ENCODE measurements at places on chromosomes 13 and 19. TPM values are rescaled to one million over a fixed set of nuclear protein-coding genes. Genes with fewer than 3 reads are reported as not detected.

- no peak for DNase-seq
- peaks cover 49% of the 10 kb centered on the region for H3K4me1 ChIP-seq
- no peaks in the 10 kb centered on the region for H3K27me3 ChIP-seq
- peaks cover 37% of the 10 kb centered on the region for H3K36me3 ChIP-seq
These were observed 33.6 kb upstream of the LPAR6 start for GRCh38 chr13:48446464-48446863.

- no peak overlapping the region for H3K4me3 ChIP-seq
- no peaks in the 10 kb centered on the region for H3K4me1 ChIP-seq
- no peaks in the 10 kb centered on the region for H3K36me3 ChIP-seq
These were observed 62.6 kb downstream of the LACC1 start for GRCh38 chr13:43942286-43942685.

Gene KLK15
- not detected for total RNA-seq

- H3K27me3 ChIP-seq, result no peaks in the 10 kb centered on the region
- H3K4me3 ChIP-seq, result no peak overlapping the region
- H3K4me1 ChIP-seq, result no peaks in the 10 kb centered on the region
- H3K27ac ChIP-seq, result no peak overlapping the region
- no peaks in the 10 kb centered on the region for H3K36me3 ChIP-seq
These were observed 179.3 kb upstream of the PCDH17 start for GRCh38 chr13:57452228-57452627.

Gene ANGPTL8
- not detected for total RNA-seq

- no peaks in the 10 kb centered on the region for H3K36me3 ChIP-seq
- H3K27ac ChIP-seq, result no peak within 1 kb of the TSS
- peaks cover 15% of the 10 kb centered on the region for H3K4me1 ChIP-seq
These were observed at the start of gene GDF15 for GRCh38 chr19:18385675-18386542. Gene GDF15, plus strand, starts transcription at chr19:18386158. Its CDS starts 32 bp downstream, at chr19:18386190.

GRCh38 chr13:68047889-68048288 is 817.8 kb upstream of the PCDH9 start:
- no peak overlapping the region for H3K4me3 ChIP-seq
- no peaks in the 10 kb centered on the region for H3K4me1 ChIP-seq
- no peak for DNase-seq
- no peaks in the 10 kb centered on the region for H3K27me3 ChIP-seq
- H3K27ac ChIP-seq, result no peak overlapping the region

- DNase-seq, result no peak
- H3K27me3 ChIP-seq, result no peaks in the 10 kb centered on the region
- no peak overlapping the region for H3K4me3 ChIP-seq
- H3K27ac ChIP-seq, result no peak overlapping the region
- no peaks in the 10 kb centered on the region for H3K4me1 ChIP-seq
These were observed 403.8 kb downstream of the SLITRK5 start for GRCh38 chr13:88074794-88075510.

- H3K4me3 ChIP-seq, result no peak overlapping the region
- no peaks in the 10 kb centered on the region for H3K4me1 ChIP-seq
- no peak overlapping the region for H3K27ac ChIP-seq
- no peaks in the 10 kb centered on the region for H3K27me3 ChIP-seq
- no peak for DNase-seq
- no peaks in the 10 kb centered on the region for H3K36me3 ChIP-seq
These were observed 110.1 kb downstream of the FGF14 start for GRCh38 chr13:102291587-102292218.

DNA sequence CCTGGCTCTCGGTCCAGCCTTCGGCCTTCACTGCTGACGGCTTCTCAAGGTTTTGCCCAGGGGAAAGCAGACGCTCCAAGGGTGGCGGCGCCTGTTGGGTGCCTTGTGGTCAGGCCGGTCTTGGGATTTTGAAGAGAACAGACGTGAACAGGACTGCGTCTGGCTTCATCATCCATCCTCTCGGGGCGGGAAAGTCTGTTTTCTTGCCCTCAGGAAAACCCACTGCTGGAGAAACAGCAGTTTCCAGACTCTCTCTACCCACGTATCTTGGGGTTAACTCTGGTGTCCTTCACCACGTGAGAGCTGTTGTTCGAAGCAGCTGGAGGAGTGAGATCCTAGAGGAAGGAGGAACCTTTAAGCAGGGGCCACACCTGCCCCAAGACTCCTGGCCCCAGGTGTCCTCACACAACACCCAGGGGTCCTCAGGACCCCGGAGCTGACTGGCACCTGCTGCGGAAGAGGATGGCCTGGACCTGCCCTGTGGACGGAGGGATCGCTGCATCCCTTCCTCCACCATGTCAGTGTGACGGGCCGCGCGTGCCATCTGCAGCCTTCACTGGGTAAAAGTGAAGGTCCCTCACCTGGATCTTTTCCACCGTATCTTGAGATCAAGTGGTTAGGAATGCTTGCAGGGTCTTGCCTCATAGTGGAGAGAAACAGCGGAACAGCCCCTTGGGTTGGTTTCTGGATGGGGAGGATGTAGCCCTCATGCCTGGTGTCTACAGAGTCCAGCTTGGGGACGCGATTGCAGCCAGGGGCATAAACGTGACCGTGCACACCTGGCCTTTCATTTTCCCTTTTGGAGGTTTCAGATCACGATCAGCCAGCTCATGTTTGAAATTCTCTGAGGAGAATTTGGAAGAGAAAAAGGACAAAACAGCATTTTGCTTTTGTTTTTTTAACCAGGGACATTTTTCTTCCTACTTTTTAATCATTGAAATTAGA is 69.5 kb upstream of the MCF2L start:
- no peak for DNase-seq
- peaks cover 3% of the 10 kb centered on the region for H3K4me1 ChIP-seq
- H3K4me3 ChIP-seq, result no peak overlapping the region
- H3K27me3 ChIP-seq, result peaks cover 11% of the 10 kb centered on the region
- H3K36me3 ChIP-seq, result no peaks in the 10 kb centered on the region

All from activated CD4-positive, alpha-beta memory T cell treated with anti-CD3 and anti-CD28 coated beads, Interleukin-2, amount 10 ng/mL, durations not matched to agents 7 days and 5 days (primary cell).